A549 treated with DMSO at 1 μM for 4 hours (cell line): ENCODE measurements at places on chromosomes 7 and 10. TPM values are rescaled to one million over a fixed set of nuclear protein-coding genes. Genes with fewer than 3 reads are reported as not detected.

Gene CLRN3
- total RNA-seq = not detected in 5 replicates

Gene VSIR
- total RNA-seq = 23.7 to 32.7 TPM (median 28.7 TPM) in 5 replicates

Gene TSPAN15
- 89.3 to 112 TPM (median 100 TPM) in 5 replicates for total RNA-seq

Gene ELFN1
- total RNA-seq = 0.39 to 0.57 TPM (median 0.49 TPM) in 5 replicates

Gene GPR15LG
- total RNA-seq = not detected in 5 replicates

Gene STRA8
- total RNA-seq = not detected in 5 replicates

Gene GPC2
- 0.70 to 1.4 TPM (median 1.2 TPM) in 5 replicates for total RNA-seq

Gene ANXA8L1
- 87.4 to 123 TPM (median 98.7 TPM) in 5 replicates for total RNA-seq

Gene ATG9B
- total RNA-seq = 0.14 to 0.84 TPM (median 0.60 TPM) in 5 replicates

Gene NXPH1
- total RNA-seq = not detected in 5 replicates

Gene TMEM140
- total RNA-seq = 1.3 to 1.7 TPM (median 1.4 TPM) in 5 replicates

Gene GPAM
- total RNA-seq = 5.4 to 8.4 TPM (median 7.6 TPM) in 5 replicates

Gene MYPN
- total RNA-seq = 2.5 to 4.2 TPM (median 2.8 TPM) in 5 replicates

Gene LIPN
- not detected in 5 replicates for total RNA-seq

Gene SEMA3A
- 6.3 to 8.3 TPM (median 7.9 TPM) in 5 replicates for total RNA-seq

Gene C10orf53
- total RNA-seq = not detected in 5 replicates

Gene ARHGAP12
- 20.0 to 24.7 TPM (median 23.5 TPM) in 5 replicates for total RNA-seq

Gene STEAP2
- total RNA-seq = 2.9 to 5.5 TPM (median 5.4 TPM) in 5 replicates

Gene CAMK1D
- total RNA-seq = 6.7 to 9.1 TPM (median 8.8 TPM) in 5 replicates

Gene DNA2
- total RNA-seq = 8.7 to 12.6 TPM (median 11.8 TPM) in 5 replicates

Gene DHTKD1
- total RNA-seq = 7.9 to 12.0 TPM (median 10.1 TPM) in 5 replicates

Gene PKD1L1
- total RNA-seq = 0.06 to 0.41 TPM (median 0.20 TPM) in 5 replicates

Gene PRSS2
- not detected in 5 replicates for total RNA-seq

Gene RGR
- total RNA-seq = not detected in 5 replicates

Gene ELN
- total RNA-seq = 0.06 to 0.14 TPM (median 0.10 TPM) in 5 replicates

Gene MBL2
- not detected in 5 replicates for total RNA-seq

Gene SLC18A3
- 0.03 TPM in 1 of 5 replicates, not detected in the others for total RNA-seq

Gene NYAP1
- total RNA-seq = 0.52 to 1.1 TPM (median 0.85 TPM) in 5 replicates

Gene CEP55
- total RNA-seq = 56.8 to 76.0 TPM (median 71.2 TPM) in 5 replicates

Gene GPR85
- total RNA-seq = not detected in 5 replicates

Gene EPHB6
- total RNA-seq = 0.26 to 0.83 TPM (median 0.79 TPM) in 5 replicates

Gene PALD1
- total RNA-seq = 5.9 to 8.6 TPM (median 7.2 TPM) in 5 replicates

Gene ANLN
- total RNA-seq = 57.9 to 74.9 TPM (median 72.1 TPM) in 5 replicates

Gene ANKRD1
- 3.8 to 10.5 TPM (median 7.1 TPM) in 5 replicates for total RNA-seq

Gene TMEM139
- total RNA-seq = 0.57 to 1.8 TPM (median 0.81 TPM) in 5 replicates

Gene OR2A12
- not detected in 5 replicates for total RNA-seq

Gene ACSM6
- total RNA-seq = not detected in 5 replicates

Gene CPN1
- 0.16 to 0.60 TPM (median 0.41 TPM) in 5 replicates for total RNA-seq

Gene ADGRA1
- 0.03 to 0.07 TPM (median 0.05 TPM) in 4 of 5 replicates, not detected in the other for total RNA-seq

Gene DYNC1I1
- total RNA-seq = 0.14 to 0.36 TPM in 2 of 5 replicates, not detected in the others

Gene ANKRD61
- 0.50 to 0.99 TPM (median 0.78 TPM) in 5 replicates for total RNA-seq
